Smooth muscle cell of trachea (primary cell): ENCODE measurements at places on chromosomes 5 and 9. TPM values are rescaled to one million over a fixed set of nuclear protein-coding genes. Genes with fewer than 3 reads are reported as not detected.

The REEP2 gene
- 8.4 and 25.1 TPM in 2 replicates for total RNA-seq

The GPR151 gene
- total RNA-seq = not detected in 2 replicates

The EPB41L4A gene
- 0.29 and 0.33 TPM in 2 replicates for total RNA-seq

The BARHL1 gene
- not detected in 2 replicates for total RNA-seq

The CNTNAP3B gene
- total RNA-seq = 1.2 and 7.1 TPM in 2 replicates

The IFNE gene
- total RNA-seq = 5.1 and 11.2 TPM in 2 replicates
